T-helper 1 cell (primary cell): ENCODE measurements at places on chromosomes 6 and 20.
A peak's percentile ranks its signal among the peaks of the same experiment; 100 is the strongest.

DNA sequence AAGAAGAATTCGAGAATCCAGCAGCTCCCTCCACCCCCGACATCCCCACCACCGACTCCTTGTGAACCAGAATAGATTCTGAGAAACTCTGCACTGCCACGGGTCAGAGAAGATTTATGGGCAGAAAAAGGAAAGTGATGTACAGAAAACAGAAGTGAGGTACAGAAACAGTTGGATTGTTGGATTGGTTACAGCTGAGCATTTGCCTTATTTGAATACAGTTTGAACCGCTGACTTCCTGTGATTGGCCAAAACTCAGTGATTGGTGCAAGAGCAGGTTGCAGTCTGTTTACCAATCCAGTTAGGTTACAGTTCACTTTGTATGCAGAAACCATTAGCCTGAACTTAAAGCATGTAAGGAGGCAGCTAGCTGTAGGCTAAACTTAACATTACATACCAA, 131.2 kb upstream of the HDDC2 start:
- DNase-seq, result no peak

DNA sequence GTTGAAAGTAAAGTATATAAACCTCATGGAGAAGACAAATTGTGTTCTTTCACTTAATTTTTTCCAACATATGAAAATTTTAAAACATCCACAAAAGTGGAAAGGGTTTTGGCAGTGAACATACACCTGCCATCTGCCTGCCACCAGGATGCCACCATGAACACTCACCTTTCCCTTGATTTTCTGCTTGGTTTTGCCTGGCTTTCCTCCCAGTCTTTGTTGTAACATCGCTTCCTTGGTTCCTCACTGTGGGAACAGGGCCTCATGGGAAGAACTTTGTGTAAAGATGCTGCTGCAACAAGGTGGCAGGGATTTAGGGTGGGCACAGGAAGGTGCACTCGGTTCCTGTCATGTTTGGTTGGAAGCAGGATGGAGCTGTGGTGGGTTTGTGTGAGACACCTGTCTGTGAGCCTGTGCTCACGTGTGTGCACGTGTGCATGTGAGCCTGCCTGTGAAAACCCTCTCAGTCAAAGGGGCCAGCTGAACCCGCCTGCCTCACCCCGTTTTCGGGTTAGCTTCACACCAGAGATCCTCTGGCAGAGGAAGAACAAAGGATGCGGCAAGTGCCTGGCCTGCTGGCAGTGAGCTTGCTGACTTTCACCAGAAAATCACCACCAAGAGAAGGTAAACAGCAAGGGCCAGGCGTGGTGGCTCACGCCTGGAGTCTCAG, 11.0 kb upstream of the RBM38 start:
- DNase-seq, result no peak

DNA sequence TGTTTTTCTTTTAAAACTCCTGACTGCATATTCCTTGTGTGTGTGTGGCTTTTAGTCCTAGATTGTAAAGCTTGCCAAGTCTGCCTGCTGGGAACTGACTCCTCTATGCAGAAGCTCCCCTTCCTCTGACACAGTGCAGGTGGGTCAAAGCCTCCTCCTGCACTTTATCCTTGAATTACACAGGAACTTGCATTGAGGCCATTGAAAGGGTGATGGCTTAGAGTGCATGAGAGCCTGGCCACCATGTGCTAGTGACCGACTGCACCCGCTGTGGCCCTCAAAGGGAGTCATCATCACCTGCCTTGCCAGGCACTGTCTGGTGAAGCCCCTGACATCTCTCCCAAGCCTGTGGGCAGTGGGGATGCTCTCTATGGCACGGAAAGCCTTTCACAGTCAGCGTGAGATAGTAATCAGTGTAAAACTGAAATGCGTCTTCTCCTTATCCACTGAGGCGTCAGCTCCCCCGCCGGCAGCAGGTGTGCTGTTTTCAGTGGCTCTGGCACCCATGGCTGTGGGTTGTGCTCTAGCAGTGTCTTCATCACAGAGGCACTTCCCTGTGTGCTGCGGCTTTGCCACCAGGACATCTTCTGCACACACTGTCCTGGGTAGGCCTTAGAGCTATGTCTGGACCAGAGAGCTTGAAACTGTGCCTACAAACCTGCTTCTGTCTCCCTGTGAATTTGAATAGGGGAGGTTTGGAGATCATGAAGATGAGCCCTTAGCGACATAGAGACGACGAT, 87.9 kb downstream of the THBS2 start:
- DNase-seq, result no peak

- DNase-seq, result no peak
These were observed 29.2 kb downstream of the TFEB start for GRCh38 chr6:41705996-41706835.

DNA sequence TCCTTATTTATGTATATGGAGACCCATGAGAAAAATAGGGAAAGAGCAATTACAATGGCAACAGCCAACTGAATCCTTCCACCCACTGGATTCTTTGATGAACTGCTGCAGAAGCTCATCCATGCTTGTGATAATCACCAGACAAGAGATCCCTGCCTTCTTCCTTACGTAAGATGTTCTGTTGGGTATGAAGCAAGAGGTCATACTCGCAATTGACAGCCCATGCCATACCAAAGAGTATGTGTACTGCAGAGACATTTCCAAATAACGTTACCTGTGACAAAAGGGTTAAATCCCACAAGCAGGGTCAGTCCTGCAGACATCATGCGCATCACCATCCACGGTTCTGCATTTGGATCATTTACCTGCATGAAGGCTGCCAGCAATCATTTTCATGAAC, 27.8 kb downstream of the ELOVL5 start:
- DNase-seq, result no peak

GRCh38 chr6:120214088-120214499, 864.5 kb upstream of the MAN1A1 start:
- DNase-seq, result no peak

DNA sequence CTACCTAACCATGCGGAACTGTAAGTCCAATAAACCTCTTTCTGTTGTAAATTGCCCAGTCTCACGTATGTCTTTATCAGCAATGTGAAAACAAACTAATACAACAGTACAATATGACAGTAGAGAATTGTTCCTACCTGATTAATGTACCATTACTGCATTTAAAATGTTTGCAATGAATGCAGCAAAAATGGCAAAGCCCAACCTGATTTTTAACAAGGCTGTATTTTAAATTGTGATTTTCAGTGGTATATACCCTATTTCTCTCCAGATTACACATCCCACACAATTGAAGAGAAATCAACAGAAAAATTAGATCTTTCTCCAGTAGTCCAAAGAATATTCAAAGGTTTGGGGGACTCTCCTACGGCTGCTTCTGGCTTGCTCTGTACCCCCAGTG, 3.3 kb upstream of the PCSK2 start:
- DNase-seq, result no peak

- no peak for DNase-seq
These were observed 34.4 kb upstream of the LOC128125822 start for GRCh38 chr6:63537959-63538300.

DNA sequence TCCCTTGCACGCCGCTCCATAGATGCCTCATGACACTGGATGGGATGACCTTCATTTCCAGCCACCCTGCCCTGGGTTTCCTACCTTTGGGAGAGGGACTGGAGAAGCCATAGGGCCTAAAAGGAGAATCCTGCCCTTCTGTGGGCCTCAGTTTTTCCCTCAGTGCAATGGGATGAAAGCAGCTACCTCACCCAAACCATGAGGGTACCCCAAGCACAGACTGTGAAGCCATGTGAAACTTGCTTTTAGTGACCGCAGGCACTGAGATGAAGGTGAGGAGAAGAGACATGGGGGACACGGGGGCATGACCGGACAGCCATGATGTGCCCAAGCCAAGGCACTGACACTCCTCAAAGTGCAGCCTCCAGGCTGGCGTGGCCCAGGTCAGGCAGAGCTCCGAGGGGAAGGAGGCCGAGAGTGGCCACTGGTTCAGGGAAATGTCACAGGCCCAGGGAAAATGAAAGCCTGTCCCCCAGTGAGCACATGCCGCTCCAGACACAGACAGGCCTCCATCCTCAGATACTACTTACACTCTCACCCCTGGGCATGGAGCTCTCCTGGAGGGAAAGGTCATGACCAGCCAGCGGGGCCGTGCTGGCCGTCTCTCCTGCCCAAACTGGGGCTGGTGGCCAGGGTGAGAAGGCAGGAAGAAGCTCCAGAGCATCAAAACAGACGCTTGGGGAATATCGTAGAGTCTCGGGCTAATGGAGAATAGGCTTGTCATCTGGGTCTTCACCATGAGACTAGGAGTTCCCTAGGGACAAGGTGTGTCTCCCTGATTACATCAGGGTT, 116.2 kb downstream of the GRM4 start:
- no peak for DNase-seq

DNA sequence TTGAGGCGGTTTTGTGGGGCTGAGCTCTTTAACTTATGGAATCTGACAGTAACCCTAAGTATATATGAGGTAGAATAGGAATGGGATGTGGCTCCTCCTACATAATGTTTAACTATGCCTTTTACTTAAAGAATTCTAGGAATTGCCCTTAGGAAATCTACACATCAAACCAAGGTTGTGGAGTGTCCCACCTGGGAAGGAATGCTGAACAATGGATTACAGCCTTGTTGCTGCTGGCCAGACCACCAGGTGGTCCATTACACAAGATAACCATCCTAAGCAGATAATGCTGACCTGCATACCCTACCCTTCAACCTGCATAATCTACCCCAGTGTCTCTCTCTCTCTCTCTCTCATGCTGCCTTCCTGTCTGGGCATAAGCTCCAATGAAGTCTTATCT, 35.0 kb upstream of the SLC22A16 start:
- DNase-seq, result no peak

DNA sequence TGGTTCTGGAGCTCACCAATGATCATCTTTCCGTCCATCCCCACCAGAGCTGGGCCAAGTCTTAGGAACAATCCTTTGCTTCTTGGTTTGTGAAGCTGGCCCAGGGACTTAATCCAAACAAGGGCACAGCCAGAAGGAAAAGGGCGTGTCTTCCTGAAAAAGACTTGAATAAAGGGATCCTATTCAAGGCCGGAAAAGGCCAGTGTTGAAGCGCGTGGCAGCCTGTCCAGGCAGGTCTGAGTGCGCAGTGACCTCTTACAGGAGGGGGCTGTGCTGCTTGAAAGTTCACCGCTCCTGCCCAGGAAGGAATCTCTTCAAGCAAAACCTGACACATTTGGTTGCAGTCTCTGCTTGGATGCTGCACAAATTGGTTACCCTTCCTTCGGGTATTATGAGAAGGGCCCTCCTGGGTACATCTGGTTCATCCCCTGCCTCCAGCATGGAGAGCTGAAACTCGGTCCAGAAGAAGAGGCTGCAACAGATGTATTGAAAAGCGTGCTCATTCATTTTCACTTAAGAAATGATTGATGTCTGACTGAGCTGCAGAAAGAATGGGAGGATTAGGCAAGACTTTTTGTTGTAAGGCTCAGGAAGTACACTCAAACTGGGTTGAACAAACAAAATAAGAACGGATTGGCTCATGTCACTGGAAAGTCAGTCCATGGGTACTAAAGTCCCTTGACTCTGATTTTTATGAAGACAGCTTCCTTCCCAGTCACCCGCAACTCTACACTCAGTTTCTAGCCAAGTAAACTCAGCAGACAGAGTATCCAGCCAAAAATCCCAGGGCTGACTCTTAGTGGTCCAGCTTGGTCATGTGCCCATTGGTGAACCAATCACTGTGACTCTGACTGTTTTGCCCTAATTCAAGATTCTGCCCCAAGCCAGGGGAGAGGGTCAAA, 136.3 kb downstream of the TFAP2C start:
- no peak for DNase-seq

DNA sequence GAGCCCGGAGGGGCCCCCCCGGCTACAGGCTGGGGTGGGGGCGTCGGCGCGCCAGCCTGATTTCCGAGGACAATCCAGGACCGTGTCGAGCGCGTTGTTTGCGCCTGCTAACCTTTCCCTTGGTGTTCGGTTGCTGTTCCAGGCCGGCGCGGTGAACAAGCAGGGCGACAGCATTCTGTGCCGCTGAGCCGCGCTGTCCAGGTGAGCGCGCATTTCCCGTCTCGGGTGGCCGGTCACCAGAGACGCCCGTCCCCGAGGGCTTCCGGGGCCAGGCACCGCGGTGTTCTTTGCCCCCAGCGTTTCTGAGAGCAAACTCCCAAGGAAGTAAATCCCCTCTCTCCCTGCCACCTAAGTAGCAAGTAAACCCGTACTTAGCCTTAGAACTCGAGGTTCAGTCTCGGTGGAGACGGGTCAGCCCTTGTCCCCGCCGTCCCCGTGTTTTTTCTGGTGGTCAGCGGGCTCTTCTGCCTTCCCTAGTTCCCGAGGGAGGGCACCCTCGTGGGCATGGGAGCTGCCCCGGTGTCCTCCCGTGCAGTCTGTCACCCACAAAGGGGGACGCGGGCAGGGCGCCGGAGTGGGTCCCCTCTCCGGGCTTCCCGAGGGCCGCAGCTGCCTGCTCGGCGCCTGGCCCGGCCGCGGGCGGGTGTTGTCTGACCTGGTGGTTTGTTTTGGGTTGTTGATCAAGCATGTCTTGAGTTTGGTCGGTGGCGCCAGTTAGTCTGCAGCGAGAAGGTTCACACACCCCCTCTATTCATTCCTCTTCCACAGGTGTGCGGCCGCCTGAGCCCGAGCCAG, 1.5 kb downstream of the ID4 start:
- no peak for DNase-seq

DNA sequence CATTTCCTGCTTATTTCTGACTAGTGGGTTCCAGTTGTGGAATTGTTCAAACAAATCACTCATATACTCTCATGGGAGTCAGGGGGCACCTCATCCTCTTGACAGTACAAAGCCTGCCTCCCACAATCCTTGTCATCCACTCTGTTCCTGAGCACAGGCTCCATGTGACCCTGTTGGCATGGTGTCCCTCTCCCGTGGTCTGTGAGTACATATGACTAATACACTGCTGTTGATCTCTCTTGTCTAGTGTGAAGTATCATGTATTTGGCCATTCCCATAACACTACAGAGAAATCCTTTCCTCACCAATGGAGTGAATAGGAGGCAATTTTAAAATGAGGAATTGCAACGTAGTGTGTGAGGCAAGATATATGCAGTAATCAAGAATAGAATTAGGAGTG, 185.3 kb downstream of the OGFRL1 start:
- no peak for DNase-seq

GRCh38 chr20:35661053-35661452, 3.6 kb downstream of the CPNE1 start:
- DNase-seq, result peak; percentile 46

DNA sequence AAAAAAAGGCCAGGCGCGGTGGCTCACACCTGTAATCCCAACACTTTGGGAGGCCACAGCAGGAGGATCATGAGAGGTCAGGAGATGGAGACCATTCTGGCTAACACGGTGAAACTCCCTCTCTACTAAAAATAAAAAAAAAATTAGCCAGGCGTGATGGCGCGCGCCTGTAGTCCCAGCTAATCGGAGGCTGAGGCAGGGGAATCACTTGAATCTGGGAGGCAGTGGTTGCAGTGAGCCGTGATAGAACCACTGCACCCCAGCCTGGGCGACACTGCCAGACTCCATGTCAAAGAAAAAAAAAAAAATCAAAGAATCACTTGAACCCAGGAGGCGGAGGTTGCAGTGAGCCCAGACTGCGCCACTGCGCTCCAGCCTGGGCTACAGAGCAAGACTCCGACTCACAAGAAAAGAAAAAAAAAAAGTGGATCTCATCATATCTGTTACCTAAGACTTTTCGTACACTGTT, 4.2 kb downstream of the RBM39 start:
- DNase-seq, result no peak

GRCh38 chr6:20696676-20697075, 162.4 kb downstream of the CDKAL1 start:
- DNase-seq, result no peak
